ENCODE measurements at places on chromosomes 2 and 18. TPM values are rescaled to one million over a fixed set of nuclear protein-coding genes. Genes with fewer than 3 reads are reported as not detected.
A peak's percentile ranks its signal among the peaks of the same experiment; 100 is the strongest.

GRCh38 chr2:219509780-219510511, 4.3 kb upstream of the ASIC4 start:
- H3K4me1 ChIP-seq: peaks cover 33% of the 10 kb centered on the region
- peaks cover 31% of the 10 kb centered on the region for H3K27me3 ChIP-seq
- H3K27ac ChIP-seq: no peak overlapping the region
- peak overlapping the region; percentile 24 for H3K4me3 ChIP-seq
- peak; percentile 82 for DNase-seq

DNA sequence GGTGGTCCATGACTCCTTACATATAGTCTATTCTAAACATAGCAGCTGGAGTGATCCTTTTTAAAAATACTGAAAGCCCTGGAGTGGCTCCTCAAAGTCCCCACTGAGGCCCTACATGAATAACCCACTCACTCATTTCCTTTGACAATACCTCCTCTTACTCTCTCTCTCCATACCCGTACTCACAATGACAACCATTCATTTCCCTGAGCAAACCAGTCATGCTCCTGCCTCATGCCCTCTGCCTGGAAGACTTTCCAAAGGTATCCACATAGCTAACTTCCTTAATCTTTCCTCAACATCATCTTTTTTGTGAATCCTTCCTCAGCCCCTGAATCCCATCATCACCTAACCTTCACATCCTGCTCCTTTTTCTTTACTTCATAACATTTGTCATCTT, 102.6 kb downstream of the BAZ2B start:
- H3K27me3 ChIP-seq: no peaks in the 10 kb centered on the region
- no peak for DNase-seq
- H3K36me3 ChIP-seq: no peaks in the 10 kb centered on the region
- H3K27ac ChIP-seq: no peak overlapping the region
- peaks cover 11% of the 10 kb centered on the region for H3K4me1 ChIP-seq

The HOXD12 gene
- 17.9 TPM for total RNA-seq

The TRIM54 gene
- total RNA-seq: not detected

Data from hepatocyte (in vitro differentiated cells).